Cardiac septum (tissue), 1 donor: ENCODE measurements at places on chromosomes 12 and 14.

DNA sequence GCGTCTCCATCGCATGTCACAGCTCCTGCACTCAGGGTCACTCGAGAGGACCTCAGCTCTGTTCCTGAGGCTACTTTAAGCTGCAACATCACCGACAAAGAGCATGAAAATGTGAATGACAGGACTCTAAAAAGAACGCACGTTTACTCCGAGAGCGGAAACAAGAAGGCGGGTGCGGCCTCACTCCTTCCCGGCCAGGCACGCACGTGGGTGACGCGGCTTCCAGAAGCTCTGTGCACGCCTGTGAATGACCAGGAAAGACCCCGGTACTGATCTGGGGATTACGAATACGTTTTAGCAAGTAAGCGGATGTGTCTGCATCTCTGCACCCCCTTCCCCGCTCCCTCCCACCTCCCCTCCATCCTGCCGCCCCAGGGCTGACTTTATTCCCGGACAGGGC, 15.2 kb upstream of the GALNT9 start:
- no peak for DNase-seq

DNA sequence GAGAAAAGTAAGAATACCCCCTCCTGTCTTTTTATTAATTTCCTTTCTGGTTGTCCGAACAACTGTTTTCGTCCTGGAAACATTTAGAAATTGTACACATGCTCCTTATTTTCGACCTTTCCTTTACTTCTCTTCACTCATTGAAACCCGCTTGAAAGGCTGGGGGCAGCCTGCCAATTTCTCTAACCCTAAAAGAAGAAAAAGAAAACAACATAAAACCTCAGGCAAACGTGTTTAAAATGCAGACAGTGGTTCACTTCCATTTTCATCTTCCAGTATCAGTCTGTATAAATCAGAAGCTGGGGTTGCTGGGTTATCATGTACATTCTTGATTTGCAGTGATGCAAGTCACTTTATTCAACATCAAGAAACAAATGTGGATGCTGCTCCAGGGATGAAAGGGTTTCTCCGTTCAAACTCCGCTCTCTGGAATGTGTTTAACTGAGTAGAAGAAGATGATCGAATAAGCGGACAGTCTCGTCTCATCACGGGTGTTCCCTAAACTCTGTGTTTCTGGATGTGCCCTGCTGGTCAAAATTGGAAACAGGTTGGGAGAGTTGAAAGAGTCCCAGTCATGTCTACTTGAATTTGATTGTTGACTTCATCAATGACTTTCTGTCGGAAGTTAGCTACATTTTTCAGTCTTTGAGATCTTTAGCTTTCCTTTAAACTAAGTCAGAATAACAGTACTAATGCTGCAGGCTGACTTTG, 1042.2 kb downstream of the BCL11B start:
- no peak for DNase-seq

GRCh38 chr12:122003651-122004611, 17.8 kb upstream of the BCL7A start:
- no peak for DNase-seq

GRCh38 chr14:58887931-58888330, 250.2 kb downstream of the DACT1 start:
- DNase-seq, result no peak

DNA sequence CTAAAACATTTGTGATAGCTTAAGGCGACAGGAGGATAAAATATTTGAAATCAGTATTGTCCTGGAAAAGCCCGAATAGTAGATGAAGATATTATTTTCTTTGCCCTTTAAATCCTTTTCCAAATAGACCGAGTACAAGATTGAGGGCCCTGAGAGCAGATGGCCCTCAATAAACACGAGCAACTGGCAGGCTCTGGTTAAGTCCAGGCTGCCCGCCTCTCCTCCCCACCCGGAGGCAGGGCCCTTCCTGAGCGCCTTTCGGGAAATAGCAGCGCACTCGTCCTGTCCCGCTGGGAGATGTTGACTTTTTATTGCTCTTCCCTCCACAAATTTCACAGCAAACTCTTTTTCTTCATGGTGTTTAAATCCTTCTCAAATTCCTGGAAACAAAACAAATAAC, 50.8 kb upstream of the MAX start:
- DNase-seq, result no peak

DNA sequence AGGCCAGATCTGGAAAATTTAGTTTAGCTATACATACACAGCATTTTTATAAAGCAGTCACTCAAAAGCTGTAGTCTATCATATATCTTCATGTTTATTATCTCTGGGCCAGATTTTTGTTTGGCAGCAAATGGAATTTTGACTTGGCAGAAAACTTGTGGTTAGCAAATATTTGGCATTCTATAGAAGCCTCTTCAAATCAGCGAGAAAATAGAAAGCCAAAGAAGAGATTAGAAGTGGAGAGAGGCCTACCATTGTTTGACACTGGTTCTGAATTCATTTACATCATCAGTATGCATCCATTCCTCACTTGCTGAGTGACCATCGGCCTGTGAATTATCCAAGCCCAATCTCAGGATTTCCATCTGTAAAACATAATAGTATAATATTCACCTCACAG, 1077.6 kb downstream of the GALC start:
- no peak for DNase-seq

DNA sequence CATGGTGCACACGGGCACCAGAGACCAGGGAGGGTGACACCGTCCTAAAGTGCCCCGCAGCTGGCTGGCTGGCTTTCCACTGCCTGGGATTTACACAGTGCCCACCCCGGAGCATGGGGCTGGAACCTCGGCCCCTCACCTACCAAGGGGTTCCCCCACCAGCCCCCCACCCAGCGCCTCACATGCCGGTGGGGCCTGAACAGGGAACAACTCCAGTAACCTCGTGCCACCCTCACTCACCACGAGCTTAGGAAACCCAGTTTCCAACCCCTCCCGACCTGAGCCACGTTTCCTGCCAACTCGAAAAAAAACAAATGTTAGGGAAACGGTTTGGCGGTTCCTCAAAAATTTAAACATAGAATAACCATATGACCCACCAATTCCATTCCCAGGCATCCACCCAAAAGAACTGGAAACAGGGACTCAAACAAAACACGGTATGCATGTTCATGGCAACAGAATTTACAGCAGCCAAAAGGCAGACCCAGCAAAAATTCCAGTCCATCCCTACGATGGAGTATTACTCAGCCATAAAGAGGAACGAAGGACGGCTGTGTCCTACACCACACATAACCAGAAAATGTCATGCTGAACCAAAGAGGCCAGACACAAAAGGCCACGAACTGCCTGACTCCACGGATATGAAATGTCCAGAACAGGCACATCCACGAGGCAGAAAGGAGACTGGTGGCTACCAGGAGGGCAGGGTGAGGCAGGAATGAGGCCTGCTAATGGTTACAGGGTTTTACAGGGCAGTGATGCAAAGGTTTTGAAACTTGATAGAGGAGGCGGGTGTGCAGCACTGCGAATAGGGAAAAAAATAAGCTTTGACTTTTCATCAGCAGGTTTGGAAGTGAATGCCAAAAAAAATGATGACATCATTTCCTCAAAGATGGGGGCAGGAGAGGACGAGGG, 68.9 kb downstream of the NCOR2 start:
- no peak for DNase-seq

DNA sequence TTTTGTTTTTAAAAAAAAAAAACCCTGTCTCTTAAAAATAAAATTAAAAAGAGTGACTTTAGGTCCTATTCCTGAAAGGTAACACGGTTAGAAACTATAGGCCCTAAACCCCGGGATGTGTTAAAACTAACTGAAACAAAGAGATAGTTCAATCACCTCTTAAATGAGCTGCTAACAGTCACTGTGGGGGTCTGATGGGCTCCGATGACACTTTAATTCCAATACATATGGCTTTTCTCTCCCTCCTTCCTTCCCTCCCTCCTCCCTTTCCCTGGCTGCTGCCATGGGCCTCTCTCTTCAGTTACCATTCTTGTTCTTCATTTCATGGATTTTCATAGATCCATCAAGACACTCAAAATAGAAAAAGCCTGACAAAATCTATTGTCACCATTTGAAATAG, 76.6 kb downstream of the RNF34 start:
- no peak for DNase-seq

GRCh38 chr12:11748903-11749302, 99.4 kb downstream of the ETV6 start:
- no peak for DNase-seq

- no peak for DNase-seq
Measured at GRCh38 chr12:121222847-121223246, 12.9 kb downstream of the P2RX4 start.

DNA sequence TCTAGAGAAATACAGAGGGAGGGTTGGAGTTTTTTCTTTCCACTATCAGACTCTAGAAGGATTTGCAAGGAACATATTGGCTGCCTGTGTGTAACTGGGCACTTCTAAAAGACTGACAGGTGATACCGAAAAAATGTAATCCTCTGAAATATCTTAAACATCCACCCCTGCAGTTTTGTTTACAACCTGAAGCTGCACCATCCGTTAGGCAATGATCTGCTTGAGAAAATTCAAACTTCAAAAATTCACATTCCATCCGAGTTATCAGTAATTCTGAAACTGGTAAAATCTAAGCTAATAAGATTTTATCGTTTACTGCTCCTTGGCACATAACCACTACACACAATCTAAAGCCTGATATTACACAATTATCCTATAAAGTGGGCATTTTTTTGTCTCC, 528.6 kb downstream of the FUT8 start:
- no peak for DNase-seq

DNA sequence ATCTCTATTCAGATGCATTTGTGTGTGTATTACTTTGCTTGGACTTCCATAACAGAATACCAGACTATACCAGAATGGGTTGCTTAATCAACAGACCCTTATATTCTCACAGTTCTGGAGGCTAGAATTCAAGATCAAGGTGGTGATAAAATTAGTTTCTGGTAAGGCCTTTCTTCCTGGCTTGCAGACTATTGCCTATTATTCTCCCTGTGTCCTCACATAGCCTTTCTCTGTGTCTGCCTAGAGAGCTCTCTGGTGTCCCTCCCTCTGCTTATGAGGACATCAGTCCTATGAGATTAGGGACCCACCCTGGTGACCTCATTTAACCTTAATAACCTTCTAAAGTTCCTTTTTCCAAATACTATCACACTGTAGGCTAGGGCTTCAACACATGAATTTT, 106.0 kb downstream of the FAR2 start:
- no peak for DNase-seq

DNA sequence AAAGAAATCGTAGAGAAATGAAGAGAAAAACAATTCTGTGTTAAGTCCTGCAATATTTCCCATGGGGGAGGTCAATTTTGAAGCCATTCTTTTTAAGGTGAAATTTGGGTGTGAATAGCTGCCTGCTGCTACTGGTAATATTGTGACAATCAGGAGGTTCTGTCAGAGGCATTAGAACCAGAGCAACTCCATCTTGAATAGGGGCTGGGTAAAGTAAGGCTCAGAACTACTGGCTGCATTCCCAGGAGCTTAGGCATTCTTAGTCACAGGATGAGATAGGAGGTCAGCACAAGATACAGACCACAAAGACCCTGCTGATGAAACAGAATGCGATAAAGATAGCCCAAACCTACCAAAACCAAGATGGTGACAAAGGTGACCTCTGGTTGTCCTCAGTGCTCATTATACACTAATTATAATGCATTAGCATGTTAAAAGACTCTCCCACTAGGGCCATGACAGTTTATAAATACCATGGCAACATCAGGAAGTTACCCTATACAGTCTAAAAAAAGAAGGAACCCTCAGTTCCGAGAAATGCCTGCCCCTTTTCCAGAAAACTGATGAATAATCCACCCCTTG, 24.8 kb upstream of the MTHFD1 start:
- DNase-seq, result no peak

GRCh38 chr14:77950371-77951063, 150.6 kb downstream of the ADCK1 start:
- DNase-seq, result peak; percentile 67

- no peak for DNase-seq
Measured at GRCh38 chr12:49887091-49887490, 16.6 kb downstream of the FAIM2 start.

- no peak for DNase-seq
Measured at GRCh38 chr12:88538697-88539096, 41.6 kb downstream of the KITLG start.

DNA sequence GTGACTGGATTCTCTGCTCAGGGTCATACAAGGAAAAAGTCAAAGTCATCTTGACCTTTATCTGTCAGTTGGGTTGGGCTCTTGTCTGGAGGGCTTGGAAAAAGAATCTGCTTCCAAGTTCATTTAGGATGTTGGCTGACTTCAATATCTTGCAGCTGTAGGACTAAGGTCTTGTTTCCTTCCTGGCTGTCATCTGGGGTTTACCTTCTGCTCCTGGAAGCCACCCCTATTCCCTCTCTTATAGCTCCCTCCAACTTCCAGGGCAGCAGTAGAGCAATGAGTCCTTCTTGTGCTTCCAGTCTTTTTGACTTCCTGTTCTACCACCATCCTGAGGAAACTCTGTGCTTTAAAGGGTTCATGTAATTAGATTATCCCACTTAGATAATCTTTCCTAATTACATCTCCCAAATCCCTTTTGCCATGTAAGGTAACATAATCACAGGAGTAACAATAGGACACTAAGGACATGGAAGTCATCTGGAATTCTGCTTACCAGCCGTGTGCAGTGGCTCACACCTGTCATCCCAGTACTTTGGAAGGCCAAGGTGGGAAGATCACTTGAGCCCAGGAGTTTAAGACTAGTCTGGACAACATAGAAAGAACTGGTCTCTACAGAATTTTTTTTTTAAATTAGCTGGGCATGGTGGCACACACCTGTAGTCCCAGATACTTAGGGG, 170.7 kb upstream of the KITLG start:
- no peak for DNase-seq
